ENCODE measurements at places on chromosomes 2 and 18.

DNA sequence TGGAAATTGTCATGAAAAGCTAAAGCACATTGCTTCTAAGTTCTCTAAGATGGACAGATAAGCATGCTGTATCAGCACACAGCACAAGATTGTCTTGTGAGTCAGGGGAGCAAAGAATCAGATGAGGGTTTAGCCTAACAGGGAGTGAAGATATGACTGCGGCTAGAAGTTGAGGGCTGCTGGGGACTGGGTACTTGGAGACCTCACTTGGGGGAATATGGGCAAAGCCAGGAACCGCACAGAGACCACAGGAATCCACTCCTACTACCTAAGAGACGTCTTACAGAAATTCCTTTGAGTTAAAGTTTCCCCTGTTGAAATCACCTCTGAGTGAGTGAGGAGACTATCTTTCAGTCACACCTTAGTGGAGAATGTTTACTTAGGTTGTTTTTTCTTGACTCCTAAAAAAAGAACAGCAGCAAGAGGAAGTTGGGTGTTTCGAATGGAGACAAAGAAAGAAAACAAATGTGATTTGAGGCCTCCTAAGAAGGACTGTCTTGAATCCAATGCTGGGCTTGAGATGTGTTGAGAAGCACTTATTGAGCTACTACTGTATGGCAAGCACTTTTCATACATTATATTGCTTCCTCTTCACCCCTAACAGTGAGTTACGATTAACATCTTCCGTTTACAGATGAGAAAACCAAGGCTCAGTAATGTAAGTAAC lies 100.7 kb downstream of the ANKRD44 start:
- DNase-seq = no peak

GRCh38 chr2:30756051-30756719 lies 51.1 kb downstream of the CAPN13 start:
- DNase-seq = no peak

DNA sequence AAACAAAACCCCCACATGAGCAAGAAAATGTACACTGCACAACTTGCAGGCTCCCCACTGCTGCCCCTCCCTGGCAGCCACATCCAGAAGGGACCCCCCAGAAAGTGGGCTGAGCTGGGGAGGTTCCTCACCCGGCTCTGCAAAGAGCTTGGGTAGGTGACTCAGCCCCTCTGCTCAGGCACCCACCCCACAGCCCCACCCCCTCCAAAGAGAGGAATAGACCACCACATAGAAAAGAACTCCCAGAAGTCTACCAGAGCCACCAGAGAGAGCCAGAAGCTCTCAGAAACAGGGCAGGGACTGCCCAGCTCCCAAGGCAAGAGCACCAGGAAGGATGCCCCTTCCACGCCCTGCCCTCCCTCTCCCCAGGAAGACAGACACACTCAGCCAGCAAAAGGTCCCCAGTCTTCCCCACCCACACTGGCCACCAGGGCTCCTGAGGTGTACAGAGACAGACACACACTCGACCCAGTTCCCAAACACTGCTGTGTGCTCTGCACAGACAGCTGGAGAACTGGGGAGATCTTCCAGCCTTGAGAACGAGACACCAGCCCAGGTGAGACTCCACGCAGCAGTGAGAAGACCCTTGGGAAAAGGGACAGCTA lies 28.2 kb downstream of the BIN1 start:
- DNase-seq = no peak

- DNase-seq = no peak
Measured at GRCh38 chr18:210733-211132, 52.4 kb downstream of the USP14 start.

DNA sequence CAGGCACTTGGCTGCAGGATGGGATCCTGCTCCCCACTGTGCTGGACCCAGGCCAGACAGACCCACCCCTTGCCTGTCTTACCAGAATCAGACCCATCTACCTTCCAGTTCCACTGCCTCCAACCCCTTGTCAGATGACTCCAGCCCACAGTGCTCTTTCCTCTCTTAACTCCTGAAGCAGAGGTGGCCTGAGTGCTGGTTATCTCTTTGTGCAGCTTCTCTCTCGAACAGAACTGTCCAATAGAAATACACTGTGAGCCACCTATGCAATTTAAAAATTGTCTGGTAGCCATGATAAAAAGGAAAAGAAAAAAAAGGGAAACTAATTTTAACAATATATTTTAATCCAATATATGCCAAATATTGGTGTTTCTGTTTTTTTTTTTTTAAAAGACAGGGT lies 160.2 kb upstream of the SMAD2 start:
- no peak for DNase-seq

- no peak for DNase-seq
Measured at GRCh38 chr18:34357944-34358580, 133.3 kb upstream of the NOL4 start.
